Stimulated activated CD8-positive, alpha-beta memory T cell treated with anti-CD3 and anti-CD28 coated beads, Interleukin-2, amount 100 ng/mL, for 1 hour (primary cell): ENCODE measurements at places on chromosomes 7 and 10.

DNA sequence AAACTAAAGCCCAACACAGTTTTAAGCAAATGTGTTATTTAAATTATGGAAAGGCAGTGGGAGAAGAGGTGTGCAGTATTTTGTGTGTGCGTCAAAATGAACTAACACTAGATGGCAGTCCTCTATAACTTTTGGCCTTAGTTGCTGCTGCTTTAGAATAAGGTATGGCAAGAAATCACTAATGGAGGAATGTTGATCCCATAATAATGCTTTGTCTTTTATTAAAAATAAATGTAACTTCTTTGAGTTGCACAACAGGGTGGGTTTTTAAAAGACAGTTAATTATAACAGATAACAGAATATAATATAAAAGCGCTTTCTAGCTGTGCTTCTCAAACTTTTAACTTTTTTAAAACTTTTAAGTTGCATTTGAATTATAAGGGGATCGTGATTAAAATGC lies 56.4 kb downstream of the BBS9 start:
- no peak for DNase-seq

DNA sequence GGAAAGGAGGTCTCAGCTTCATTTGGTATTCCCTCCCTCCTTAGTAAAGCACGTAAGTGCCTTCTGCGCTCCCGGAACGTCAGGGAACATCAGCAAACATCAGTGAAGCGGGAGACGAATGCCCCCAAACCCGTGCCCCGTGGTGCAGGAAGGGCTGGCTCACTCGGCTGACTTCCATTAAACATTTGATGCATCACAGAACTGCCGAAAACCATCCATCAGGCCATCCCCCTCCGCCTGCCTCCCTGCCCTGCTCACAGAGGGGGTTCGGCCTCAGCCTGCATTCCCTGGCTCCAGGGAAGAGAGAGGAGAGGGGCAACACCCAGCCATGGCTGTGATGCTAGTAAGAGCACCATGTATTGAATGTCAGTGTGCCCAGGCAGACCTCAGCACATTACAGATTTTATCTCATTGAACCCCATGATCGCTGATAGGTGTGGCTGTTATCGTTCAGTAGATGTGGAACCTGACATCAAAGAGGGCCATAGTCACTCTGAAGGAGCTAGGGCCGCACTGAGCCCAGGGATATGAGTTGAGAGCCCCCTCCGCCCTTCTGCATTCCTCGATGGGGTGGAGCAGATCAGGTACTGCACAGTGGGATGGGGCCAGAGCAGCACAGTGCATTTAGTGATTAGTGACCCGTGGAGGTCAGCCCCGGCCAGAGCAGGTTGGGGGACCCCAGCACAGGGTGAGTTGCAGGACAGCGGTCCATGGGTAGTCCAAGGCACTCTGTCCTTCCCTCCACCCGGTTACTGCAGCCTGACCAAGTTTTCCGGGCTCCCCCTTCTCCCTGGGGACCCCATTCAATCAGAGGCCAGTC lies 146.4 kb downstream of the RPS24 start:
- no peak for DNase-seq

GRCh38 chr7:20776214-20776911 lies 10.3 kb downstream of the SP8 start:
- DNase-seq = no peak

DNA sequence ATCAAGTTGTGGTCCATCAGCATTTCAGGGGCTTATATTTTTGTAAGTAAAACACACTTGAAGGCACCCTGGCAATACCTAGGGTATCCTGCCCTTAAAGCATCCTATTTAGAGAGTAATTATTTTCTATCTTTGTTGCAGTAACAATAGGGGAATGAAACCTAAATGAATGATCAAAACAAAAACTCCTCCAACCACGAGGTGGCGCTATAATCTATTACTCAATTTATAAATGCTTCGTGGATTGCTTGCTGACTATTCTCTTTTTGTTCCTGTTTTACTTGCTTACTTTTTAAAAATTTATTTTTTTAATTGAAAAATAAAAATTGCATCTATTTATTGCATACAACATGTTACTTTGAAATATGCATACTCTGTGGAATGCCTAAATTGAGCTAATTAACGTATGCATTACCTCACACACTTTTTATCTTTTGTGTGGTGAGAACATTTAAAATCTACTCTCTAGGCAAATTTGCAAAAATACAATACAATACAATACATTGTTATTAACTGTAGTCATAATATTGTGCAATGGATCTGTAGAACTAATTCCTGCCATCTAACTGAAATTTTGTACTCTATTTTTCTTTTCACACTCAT lies 147.7 kb upstream of the BMPER start:
- no peak for DNase-seq

DNA sequence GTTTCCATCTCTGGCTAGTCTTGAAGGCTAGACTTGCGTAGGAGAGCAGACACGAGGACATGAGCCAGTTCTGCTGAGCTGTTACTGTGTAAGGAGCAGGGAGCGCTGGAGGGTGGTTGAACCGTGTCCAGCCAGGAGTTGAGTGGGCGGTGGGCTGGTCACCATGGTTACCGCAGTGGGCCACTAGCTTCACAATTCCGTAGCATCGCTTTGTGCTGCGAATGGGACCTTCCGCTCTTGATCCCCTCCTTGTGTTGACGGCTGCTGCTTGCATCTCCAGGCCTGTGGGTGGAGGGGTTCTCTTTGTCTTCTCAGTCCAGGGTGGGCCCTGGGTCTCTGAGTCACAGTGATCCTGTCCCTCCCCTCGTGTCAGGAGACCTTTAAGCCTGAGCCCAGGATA lies 49.4 kb upstream of the OCM start:
- no peak for DNase-seq

DNA sequence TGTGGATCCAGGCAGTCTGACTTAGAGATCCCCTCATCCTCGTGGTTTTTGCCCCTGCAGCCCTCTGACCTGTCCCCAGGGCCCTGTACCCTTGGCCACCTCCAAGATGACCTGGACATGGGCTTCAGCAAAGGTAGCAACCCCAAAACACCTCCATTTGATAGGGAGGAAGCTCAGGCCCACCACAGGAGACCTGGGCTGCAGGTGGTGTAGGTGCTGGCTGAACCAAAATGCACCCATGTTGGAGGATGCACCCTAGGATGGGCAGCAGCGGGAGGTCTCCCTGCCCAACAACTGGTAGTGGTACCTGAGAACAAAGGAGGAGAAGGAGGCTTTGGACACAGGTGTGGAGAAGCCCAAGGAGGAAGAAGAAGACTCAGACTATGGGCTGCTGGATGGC lies 188.7 kb downstream of the ZNF716 start:
- DNase-seq = no peak

GRCh38 chr7:3649250-3649649 lies 348.2 kb downstream of the SDK1 start:
- no peak for DNase-seq

GRCh38 chr10:75243426-75243825 lies 7.7 kb upstream of the COMTD1 start:
- no peak for DNase-seq

DNA sequence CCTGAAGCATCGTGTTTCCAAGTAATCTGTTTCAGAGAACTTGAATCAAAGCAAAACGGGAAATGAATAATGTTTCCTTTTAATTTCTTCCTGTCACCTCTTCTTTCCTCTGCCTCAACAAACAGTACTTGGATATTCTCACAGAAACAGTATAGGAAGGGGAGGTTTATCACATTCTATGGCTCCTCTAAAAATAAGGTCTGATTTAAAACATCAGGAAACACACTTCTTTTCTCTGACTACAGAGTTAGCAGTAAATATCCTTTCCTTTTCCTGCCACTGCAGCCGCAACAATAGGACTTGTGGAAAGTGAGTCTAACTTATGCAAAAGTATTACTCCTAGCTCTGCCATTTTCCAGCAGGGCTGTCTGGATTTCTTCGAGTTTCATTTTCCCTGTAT lies 62.3 kb downstream of the CH25H start:
- no peak for DNase-seq

- no peak for DNase-seq
Observed at GRCh38 chr7:70744492-70744891, 387.5 kb upstream of the GALNT17 start.

GRCh38 chr7:148175512-148175911 lies 415.1 kb upstream of the C7orf33 start:
- DNase-seq = no peak

DNA sequence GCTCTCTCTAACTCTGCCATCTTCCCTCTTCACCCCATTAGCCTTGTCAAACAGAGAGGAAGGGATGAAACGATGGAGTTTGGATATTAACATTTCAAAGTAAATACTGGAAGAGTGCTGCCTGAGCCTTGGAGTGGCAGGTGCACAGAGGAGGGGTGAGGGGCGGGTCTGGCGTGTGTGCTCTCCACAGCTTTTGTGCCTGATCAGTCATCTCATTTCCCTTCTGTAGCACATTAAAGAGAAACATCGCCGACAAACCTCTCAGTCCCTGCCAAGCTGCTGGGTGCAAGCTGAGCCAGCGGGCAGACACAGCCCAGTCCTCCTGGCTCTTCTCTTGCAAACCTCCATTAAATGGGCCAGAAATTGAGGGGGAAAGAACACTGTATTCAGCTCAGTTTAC lies 76.2 kb downstream of the SLIT1 start:
- DNase-seq = no peak

- DNase-seq = no peak
Observed at GRCh38 chr10:42578019-42578418, 60.4 kb downstream of the ZNF33B start.

- DNase-seq = no peak
Observed at GRCh38 chr7:200290-200689, 7.9 kb downstream of the FAM20C start.
